ENCODE measurements at places on chromosomes 3 and 15.

DNA sequence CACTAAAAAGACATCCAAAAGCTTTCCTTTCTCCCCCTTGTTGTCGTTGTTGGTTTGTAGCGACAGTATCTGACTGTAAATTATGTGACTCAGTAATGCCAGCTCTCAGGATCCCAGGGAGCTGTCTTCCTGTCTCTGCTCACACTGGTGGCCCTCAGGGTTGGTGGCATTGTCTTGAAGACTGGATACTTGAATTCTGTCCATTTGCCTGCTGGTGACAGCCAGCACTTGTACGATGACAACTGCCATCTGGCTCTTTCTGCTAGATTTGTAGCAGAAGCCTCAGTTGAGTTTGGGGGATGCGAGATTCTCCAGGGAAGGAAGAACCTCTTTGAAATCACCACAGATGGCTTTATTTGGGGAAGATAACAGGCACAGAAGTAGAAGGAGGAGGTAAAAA lies 120.8 kb downstream of the ARPP21 start:
- DNase-seq = no peak

DNA sequence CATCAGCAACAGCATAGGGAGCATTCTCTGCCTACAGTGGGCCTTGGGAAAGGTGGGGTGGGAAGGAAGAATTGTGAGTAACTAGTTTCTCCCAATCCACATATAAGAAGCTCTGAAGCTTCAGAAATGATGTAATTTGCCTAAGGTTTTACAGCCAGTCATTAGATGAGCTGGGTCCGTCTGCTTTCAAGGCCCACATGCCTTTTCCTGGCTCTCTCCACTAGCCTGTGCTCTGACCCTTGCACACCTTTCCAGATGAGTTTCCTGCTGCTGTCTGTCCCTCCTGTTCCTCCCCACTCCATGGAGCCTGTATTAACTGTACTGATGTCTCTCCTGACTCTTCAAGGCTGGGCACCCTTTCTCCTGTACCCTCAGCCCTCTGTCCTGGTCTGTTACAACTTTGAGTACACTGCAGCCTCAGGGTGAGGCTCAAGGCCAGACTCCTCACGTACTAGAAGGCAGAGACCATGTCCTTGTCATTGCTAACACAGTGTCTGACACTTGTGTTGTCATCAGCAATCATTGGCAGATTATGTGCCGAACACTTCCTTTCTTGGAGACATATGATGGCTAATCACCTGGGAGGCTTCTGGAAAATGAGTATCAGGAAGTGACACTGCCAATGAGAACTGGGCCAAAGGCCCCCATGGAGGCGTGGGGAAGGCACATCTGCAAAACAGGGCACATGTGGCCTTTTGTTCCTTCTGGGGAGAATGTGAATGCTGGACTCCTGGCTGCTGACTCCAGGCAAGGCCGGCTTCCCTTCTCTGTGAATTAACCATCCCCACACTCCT lies 6.6 kb downstream of the TM6SF1 start:
- DNase-seq = no peak

DNA sequence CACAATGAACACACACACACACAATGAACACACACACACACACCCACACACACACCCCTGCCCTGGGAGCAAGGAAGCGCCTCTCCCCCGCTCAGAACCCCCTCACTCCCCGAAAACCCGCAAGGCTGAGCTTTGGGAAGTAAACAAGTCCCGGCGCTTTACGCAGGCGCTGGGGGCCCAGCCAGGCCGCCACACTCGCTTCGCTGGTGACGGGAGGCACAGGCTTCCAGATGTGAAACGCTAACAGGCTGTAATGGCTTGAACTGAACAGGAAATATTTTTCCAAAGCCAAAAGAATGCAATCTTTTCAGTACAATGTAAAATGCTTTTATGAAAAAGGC lies 122.7 kb upstream of the IGF1R start:
- DNase-seq = peak; percentile 34

DNA sequence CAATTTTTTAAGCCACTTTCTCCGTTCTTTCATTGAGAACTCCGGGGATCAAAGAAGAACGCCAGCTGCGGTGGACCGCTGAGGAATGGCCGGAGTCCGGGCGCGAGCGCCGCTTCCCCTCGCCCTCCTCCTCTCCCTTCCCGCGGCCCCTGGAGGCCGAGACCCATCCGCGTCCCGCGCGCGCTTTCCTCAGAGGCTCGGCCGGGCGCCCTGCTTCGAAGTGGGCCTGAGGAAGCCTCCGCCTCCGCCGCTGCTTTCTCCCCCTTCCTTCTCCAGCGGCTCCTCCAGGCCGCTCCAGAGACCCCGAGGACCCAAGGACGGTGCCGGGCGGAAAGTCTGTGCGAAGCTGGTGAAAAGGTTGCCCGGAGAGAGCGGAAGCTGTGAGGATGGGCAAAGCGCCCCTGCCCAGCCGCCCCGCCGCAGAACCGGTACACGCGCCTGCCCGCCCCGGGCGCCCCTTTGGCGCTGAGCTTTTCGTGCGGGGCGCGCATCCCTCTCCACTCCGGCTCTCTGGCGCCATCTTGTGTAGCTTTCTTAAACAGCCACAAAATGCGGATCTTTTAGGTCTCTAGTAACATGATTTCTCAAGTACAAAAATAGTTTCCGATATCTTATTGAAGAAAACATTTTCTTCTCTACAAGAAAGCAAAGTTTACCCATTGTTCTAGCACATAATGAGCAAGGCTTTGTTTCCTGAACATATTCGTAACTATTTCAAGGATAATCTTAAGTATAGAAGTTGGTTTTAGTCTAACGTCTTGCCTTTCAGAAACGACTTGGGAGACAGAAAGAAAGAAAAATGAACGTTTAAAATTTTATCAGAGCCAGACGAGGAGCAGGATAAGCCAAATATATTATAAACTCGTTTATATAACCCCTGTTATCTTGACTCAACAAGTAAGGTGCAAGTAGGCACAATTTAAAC lies 59.2 kb upstream of the FAM174B start:
- peak; percentile 76 for DNase-seq

DNA sequence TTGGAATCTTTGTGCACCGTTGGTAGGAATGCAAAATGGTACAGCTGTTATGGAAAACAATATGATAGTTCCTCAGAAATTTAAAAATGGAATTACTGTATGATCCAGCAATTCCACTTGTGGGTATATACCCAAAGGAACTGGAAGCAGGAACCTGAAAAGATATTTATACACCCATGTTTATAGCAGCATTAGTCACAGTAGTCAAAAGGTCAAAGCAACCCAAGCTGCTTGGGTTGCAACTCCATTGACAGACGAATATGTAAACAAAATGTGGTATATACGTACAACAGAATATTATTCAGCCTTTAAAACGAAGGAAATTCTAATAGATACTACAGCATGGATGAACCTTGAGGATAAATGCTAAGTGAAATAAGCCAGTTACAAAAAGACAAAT lies 35.0 kb upstream of the CAPN3 start:
- peak; percentile 74 for DNase-seq

- peak; percentile 44 for DNase-seq
These were observed 22.2 kb downstream of the ALDH1A2 start for GRCh38 chr15:58043192-58043903.

DNA sequence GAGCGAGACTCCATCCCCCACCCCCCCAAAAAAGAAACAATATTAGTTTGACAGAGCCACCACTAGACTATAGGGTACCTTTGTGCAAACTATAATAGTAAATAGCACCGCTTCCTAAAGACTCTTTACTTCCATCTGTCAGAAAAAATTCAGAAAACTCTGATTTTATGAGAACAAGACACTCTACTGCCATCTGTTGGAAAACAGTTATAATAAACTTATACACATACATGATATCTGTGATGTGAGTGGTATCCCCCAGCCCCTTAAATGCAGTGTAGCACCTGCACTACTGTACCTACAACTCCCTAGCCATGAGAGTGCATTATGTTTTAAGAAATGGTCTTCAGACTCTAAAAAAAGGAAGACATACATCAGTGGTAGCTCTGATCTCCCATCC lies 47.1 kb upstream of the CTDSPL start:
- DNase-seq = peak; percentile 17

- DNase-seq = no peak
These were observed 62.3 kb downstream of the TMEM39A start for GRCh38 chr3:119401069-119401468.

- no peak for DNase-seq
These were observed 67.2 kb downstream of the SQOR start for GRCh38 chr15:45702041-45702440.

- no peak for DNase-seq
These were observed 327.3 kb upstream of the SATB1 start for GRCh38 chr3:18752273-18752934.

DNA sequence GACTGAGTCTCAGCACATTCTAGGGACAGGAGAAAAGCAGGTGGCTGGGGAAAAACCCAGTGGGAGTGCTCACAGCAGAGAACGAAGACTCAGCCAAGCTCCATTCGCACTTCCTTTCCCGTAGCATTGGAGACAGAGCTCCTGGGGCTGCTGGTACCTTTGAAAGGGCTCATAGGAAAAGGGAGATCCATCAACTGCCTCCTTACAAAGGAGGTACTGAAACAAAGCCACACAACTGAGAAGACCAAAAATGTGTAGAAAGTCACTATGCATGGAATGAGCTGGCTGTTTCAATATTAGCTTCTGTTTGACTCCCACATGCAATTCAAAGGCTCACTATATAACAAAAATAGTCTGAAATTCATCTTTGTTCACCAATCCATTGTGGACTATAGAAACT lies 16.9 kb downstream of the STIMATE start:
- DNase-seq = no peak

DNA sequence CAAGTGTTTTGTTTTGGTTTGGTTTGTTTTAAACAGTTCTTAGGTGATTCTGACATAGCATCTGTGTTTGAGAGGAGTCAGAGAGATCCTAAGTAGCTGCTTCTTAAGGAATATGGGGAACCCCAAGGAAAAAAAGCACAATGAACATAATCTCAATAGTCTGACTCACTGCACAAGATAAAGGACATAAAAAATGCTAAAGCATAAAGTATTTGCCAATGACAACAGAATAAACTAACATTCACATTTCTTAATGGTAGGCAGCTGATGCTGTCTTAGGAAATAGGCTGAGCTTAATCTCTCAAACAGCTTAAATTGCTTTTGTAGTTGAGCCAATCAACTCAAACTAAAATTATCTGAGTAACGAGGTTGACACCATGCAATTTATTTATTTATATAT lies 2.9 kb downstream of the NCEH1 start:
- DNase-seq = peak; percentile 49

- DNase-seq = peak; percentile 32
These were observed 4.0 kb downstream of the SCAANT1 start for GRCh38 chr3:63908081-63908736.

- DNase-seq = no peak
These were observed 31.6 kb upstream of the FAM174B start for GRCh38 chr15:92687195-92687602.

DNA sequence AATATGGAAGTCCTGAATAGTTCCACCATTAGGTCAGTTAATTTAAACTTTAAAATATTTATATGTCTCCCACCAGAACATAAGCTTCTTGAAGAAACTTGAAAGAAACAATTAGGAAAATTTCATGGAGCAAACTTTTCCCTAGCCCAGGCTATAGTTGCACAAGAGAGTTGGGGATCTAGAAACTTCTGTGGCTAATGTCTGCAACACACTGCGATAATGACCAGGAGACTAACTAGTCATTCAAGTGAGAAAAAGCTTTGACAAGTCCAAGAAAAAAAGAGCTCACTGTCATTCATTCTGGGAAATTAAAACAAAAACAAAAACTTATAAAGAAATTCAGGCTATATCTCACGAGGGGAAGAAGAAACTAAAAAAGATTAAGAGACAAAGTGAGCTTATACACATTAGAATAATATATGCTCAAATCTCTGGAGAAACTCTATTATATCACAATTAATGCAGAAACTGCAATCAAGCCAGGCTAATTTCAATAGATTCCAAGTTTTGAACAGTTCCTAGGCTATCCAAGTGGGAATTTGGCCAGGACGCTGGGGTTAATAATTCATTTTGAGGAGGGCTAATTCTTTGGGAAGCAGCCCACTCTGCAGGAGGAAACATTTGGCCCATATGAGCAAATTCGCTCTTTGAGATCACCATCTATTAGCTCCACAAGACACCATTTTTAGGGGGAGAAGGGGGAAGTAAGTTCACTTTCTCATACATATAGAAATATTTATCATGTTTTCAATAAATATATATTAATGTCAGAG lies 134.6 kb downstream of the MEIS2 start:
- DNase-seq = peak; percentile 23

DNA sequence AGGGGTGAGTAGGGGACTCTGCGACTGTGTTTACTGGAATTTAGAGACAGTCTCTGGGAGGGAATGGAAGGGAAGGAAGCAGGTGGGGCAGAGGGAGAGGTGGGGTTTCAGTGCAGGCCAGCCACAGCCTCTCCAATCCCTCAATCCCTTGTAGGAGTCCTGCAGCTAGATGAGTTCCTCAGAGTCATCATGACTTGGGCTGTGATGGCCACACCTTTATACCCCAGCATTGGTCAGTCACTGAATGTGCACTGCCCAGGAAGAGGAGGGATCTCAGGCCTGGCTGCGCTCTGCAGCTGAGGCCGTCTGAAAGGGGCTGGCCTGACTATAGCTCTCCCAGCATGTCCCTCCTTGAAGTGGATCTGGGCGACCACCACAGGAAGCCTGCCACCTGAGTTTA lies 67.3 kb upstream of the GLCE start:
- no peak for DNase-seq

DNA sequence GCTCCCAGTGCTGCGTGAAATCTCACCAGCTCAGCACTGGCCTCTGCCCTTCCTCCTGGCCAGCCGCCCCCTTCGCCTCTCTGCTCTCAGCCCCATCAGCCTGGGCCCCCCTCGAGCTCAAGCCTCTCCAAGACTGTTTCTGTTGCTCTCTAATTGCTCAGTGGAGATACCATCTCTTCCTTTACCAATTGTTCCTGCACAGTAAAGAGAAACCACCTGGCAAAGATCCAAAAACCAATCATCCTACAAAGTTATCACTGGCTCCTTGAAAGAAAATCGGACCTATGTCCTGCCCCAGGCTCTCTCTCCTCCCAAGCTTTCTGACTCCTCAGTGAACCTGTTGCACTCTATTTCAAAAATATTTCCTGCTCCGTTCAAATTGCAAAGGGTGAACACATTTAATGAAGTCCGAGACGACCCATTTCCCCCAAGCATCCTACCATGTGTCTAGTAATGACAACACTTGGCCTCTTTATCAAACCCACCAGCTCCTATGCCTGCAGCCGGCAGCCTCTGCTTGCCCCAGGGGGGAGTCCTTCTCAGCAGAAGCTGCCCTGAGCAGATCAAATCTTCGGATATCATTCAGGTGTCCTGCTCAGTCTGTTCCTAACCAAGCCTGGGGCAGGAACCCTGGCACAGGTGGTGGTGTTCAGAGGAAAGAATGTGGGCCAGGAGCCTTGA lies 53.7 kb upstream of the FAM174B start:
- no peak for DNase-seq
